ENCODE measurements at places on chromosomes 3 and 15.

DNA sequence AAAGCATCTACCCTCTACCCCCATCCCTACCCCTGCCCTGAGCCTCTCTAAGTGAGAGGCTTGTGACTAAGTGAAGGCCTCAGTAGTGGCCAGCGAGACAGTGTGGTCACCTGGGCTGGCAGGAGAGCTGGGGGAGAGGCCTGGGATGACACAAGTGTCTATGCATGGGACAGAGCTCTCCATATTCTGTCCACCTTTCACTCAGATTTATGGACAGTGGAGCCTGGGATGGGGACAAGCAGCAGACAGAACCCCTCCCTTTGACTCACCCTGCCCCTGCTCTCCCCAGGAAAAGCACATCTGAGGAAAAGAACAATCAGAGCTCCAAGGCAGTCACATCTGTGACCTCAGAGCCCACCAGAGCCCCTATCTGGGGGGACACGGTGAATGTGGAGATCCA is 26.0 kb downstream of the CCDC33 start:
- no peak for DNase-seq

- DNase-seq = peak; percentile 12
Observed at GRCh38 chr15:91021516-91022074, 799 bp downstream of the VPS33B start.

GRCh38 chr3:174202116-174202515 is 657.0 kb upstream of the NAALADL2 start:
- DNase-seq = no peak

GRCh38 chr3:177906578-177907229 is 629.5 kb upstream of the KCNMB2 start:
- DNase-seq = peak; percentile 81

DNA sequence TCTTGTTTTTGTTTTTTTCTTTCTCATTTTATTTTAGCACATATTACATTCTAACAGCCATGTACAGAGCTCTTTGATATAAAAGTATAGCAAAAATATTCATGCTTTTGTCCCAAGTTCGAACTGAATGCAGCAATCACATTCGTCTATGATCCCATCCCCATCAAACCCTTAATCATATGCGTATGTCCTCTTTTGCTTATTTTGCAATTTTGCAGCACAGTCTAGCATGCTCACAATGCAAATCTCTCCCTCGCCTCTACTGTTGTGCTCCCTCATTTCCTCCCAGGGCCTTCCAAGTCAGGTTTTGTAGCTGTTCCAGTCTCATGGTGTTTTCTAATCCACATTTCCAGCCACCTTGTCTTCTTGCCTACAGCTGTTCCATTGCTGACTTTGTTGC is 144.6 kb upstream of the VEPH1 start:
- DNase-seq = no peak

- peak; percentile 52 for DNase-seq
Observed at GRCh38 chr15:85726454-85726853, 68.3 kb downstream of the KLHL25 start.

DNA sequence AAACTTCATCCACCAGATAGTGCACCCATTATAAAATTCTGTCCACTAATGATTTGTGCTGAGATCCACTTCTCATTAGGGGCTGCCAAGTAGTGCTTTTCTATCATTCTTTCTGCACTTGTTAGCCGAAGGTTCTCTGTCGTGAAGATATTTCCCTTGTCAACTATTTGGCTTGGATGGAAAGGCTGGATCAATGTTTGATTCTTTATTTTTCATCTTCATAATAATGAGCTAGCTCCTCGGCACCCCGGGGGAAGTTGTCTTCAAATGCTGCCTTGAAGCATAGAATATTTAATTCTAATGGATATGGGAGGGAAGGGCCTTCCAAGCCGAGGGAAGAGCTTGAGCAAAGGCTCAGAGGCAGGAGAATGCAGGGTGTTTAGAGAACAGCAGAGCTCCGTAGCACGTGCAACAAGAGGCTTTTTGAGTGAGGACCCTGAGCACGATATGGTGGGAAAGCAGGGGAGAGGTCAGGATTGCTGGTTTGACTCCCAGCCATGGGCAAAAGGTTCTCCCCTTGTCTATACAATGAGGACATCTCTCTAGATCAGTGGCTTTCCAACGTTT is 16.3 kb upstream of the MUC20 start:
- no peak for DNase-seq

- DNase-seq = peak; percentile 37
Observed at GRCh38 chr3:10116138-10116460, 624 bp downstream of the BRK1 start.

DNA sequence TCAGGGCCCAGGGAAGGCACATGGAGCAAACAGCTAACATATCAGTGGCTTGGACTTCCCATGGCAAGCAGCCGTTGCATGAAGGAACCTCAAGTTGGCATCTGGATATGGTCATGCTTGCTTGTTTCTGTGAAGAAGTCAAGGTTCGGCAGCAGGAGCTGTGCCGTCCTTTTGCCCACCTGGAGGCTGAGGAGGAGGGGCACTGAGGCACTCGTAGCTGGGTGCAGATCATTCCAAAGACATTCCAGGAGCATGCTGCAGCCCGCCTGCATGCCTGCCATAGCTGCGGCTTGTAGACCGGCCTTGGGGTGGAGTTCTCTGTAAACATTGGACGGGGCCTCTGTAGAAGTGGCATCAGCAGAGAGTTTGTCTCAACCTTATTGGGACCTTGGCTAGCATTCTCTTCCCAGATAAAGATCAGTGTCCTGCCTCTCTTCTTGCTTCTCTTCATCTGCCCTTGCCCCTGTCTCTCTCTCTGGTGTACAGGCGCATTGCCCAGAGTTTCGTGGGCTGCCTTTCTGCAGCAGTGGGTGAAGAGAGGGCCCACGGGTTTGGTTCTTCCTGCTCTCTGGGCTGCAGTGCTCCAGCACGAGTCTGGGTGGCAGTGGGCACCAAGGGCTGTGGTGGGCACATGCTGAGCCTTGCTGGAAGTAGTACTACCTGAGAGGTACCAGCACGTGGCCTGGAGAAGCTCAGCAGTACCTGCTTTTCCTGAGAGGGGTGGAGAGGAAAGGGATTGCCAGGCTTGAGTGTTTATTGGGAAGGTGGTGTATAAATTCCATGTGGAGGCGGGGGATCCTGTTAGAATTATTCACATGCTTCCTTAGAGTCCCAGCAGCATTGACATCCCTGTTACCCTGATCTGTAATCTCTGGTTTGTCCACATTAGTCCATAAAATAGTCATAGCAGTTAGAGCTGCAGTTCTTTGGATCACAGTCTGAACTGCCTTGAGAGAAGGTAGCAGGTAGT is 49.4 kb downstream of the CHCHD6 start:
- DNase-seq = peak; percentile 57

DNA sequence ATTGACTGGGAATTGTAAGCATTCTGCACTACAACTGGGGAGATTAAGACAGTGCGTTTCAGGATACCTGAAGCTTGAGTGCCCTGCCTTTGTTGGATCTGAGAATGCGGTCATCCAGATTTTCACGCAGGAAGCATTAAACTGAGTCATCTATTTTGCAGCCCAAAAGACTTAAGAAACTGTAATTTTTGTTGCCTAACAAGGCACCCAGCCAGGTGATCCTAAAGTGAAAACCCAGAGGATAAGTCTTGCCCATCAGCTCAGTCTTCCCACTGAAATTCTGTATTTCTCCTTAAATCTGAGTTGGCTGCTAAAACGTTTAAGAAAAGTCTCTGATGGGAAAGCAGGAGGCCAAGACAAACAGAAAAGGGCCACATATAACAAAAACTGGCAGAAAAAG is 242.5 kb upstream of the TMCO5A start:
- peak; percentile 28 for DNase-seq

- DNase-seq = no peak
Observed at GRCh38 chr3:10651506-10651905, 146.1 kb upstream of the ATP2B2 start.

GRCh38 chr3:3355442-3355841 is 176.0 kb upstream of the CRBN start:
- no peak for DNase-seq

DNA sequence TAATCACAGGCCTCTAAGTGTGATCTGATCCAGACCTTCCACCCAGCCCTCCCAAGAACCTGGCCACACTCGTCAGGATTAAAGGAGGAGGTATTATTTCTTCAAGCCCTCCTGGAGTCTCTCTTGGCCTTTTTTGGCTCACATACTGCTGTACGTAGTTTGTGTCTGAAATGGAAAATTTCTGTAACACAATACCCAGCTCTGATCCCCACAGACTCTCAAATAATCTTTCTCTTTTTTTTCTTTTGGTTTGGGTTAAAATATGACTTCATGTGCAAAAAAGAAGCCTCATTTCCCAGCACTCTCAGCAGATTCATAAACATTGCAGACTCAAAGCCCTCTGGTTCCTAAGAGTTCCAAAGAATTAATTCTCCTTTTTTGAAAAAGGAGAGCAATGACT is 96.5 kb upstream of the PHLDB2 start:
- DNase-seq = peak; percentile 64

DNA sequence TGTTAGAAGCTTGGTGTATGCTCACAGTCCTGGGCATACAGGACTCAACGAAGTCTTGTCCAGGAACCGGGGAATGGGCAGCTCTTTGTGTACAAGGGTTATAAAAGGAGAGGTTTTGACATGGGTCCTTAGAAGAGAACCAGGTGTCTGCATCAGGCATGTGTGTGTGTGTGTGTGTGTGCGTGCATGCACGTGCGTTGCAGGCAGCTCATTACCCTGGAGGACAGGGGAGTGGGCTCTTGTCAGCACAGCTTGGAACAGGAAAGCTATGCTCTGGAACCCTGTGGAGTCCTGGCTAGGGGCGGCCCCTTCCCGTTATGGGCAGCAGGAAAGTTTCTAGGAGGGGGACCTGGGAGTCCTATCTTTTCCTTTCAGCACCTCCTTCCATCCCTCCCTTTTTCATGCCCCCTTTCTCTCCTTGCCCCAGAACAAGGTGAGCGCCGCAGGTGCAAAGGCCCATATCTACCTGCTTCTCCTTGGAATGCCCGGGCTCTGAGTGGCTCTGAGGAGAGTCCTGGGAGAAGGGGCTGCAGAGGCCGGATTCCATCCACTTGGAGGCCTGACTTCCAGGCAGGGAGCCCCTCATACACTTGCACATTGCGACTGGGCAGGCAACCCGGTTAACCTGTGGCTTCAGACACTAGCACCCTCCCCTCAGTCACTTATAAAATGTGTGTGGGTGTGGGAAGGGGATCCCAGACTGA is 33.9 kb upstream of the LCTL start:
- no peak for DNase-seq

- no peak for DNase-seq
Observed at GRCh38 chr15:76191539-76192244, 119.6 kb downstream of the ETFA start.

DNA sequence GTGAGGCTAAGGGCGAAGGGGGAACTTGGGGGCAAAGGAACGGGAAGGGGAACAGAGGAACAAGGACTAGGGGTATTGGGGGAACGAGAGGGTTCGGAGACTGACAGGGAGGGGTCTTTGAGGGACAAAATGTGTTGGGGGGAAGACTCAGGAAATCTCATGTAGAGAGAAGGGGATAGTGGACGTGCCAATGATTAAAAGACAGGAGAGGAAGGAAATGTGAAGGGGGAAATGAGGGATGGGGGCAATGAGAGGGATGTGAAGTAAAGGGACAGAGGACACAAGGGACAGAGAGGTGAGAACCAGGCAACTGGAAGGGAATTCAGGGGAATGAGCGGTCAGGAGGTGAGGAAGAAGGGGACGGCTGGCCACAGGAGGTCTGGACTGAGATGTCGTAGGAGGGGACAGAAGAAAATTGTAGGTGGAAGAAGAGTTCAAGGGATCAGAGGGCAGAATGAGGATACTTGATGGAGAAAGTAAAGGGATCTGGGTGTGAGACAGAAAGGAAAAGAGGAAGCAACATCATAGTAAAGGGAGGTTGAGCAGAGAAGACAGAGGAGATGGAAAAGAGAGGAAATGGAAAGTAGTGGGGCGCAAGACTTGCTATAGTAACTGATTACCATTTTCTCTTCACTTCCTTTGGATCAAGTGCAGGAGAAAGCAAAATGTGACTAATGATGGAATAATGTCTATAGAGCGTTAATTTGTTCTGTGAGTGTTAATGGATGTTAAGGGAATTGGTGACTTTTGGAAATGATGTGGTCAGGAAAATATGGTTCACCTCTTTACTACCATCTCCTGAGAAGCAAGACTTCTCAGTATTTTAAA is 749 bp downstream of the RAB8B start:
- DNase-seq = peak; percentile 43

DNA sequence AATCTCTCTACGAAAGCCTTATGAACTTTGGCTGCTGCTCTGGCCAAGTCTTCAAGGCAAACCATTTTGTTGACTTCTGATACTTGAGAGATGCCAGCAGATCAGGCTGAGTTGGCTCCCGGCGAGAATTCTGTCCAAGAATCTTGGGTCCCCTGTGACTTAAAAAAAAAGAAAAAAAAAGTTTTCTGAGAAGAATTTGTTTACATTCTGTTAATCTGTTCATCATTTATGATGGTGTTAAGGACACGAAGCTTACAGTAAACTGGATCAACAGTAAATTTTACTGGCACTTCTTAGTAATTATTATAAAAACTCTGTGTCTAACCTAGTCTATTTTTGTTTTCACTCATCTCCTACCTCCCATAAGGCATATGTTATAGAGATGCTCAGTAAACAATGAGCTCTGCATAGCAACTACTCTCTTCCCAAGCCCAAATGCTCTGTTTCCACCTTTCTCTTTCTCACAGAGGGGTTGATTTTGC is 320.9 kb upstream of the RASGRP1 start:
- DNase-seq = peak; percentile 44

GRCh38 chr3:152255290-152255689 is 13.4 kb upstream of the MBNL1 start:
- no peak for DNase-seq

GRCh38 chr3:115989684-115990421 is 366.5 kb downstream of the GAP43 start:
- DNase-seq = peak; percentile 86

DNA sequence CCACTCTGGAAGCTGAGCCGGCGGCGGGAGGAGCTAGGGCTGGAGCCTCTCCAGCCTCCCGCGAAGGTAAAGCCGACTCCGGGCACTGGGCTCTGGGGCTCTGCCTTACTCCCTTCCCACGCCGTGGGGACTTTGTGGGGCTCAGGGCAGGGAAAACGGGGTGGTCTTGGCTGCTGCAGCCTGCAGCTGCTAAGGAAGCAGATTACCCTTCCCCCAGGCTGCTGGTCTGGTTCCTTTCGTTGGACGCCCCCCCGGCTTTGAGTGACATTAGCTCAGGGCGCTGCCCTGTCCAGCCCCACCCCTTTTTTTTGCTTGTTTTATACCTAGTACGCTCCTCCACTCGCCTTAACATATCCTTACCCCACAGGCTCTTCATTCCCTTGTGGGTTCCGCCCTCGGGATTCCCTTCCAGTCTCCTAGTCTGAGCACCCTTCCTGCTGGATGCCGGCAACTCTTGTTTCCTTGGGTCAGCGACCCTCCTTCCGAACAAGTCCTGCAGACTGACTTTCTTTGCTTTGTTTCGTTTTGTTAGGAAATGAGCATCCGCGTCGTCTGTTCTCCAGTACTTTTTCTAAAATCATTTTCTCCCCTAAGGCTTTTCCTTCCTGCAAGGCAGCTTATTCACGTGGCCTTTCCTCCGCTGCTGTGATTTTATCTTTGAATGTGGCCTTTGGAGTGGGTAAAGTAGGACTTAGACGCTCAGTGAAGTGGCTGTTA is 551 bp downstream of the DNAJC13 start:
- DNase-seq = peak; percentile 65

- DNase-seq = no peak
Observed at GRCh38 chr3:48934333-48934991, 15.8 kb downstream of the ARIH2 start.

GRCh38 chr3:23754215-23754614 is 51.5 kb upstream of the UBE2E1 start:
- no peak for DNase-seq

- no peak for DNase-seq
Observed at GRCh38 chr3:196813903-196814302, 53.8 kb upstream of the SENP5 start.

Measured in fibroblast of skin of right quadriceps (primary cell).